Cardiac septum (tissue), 1 donor: ENCODE measurements at places on chromosomes 6 and 20. TPM values are rescaled to one million over a fixed set of nuclear protein-coding genes. Genes with fewer than 3 reads are reported as not detected.

Gene GRM4
- not detected for total RNA-seq

Gene FAM83B
- total RNA-seq = 0.11 TPM

Gene PDE7B
- 4.4 TPM for total RNA-seq

Gene LPIN3
- 26.9 TPM for total RNA-seq

Gene PSORS1C1
- total RNA-seq = 3.9 TPM

Gene INSM1
- not detected for total RNA-seq

Gene IL17A
- not detected for total RNA-seq

Gene MYMX
- 0.30 TPM for total RNA-seq

Gene CPNE5
- 6.7 TPM for total RNA-seq

Gene TOX2
- total RNA-seq = 1.4 TPM

Gene BPI
- total RNA-seq = 0.40 TPM

Gene SRMS
- not detected for total RNA-seq

Gene C6orf118
- total RNA-seq = not detected

Gene SYCP2L
- 1.00 TPM for total RNA-seq

Gene EPPIN
- not detected for total RNA-seq

Gene PPP1R14C
- total RNA-seq = 91.5 TPM

Gene CYP39A1
- 5.9 TPM for total RNA-seq

Gene GJA10
- total RNA-seq = not detected

Gene ZNF334
- 1.2 TPM for total RNA-seq

Gene RNF182
- total RNA-seq = 0.19 TPM

Gene CRIP3
- 11.2 TPM for total RNA-seq
